ENCODE measurements at places on chromosomes 5 and 9.

DNA sequence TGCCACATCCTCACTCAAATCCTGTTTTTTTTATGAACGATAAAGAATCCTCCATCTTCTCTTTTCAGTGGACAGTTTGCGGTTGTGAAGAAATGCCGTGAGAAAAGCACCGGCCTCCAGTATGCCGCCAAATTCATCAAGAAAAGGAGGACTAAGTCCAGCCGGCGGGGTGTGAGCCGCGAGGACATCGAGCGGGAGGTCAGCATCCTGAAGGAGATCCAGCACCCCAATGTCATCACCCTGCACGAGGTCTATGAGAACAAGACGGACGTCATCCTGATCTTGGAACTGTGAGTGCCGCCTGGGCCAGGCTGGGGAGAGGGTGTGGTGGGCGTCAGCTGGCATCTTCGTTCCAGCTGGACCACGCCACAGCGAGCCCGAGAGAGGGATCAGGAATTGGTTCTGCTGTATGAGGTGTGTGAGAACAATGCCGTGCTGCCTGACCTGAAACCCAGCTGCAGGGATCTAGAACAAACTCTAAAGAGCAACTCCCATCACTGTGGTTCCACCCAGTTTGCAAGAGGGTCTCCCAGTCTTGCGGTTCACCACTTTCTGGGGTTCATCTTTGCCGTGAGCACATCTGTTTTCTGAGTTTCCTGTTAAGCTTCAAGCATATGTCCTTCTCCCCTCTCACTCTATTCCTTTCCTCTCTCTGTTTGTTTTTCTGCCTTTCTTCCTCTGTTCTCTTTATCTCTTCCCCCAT lies 107.4 kb downstream of the DAPK1 start:
- no peak for DNase-seq

- no peak for DNase-seq
Observed at GRCh38 chr5:32572778-32573480, 12.4 kb upstream of the SUB1 start.

GRCh38 chr9:112028242-112029221 lies 131.9 kb downstream of the UGCG start:
- DNase-seq = no peak

DNA sequence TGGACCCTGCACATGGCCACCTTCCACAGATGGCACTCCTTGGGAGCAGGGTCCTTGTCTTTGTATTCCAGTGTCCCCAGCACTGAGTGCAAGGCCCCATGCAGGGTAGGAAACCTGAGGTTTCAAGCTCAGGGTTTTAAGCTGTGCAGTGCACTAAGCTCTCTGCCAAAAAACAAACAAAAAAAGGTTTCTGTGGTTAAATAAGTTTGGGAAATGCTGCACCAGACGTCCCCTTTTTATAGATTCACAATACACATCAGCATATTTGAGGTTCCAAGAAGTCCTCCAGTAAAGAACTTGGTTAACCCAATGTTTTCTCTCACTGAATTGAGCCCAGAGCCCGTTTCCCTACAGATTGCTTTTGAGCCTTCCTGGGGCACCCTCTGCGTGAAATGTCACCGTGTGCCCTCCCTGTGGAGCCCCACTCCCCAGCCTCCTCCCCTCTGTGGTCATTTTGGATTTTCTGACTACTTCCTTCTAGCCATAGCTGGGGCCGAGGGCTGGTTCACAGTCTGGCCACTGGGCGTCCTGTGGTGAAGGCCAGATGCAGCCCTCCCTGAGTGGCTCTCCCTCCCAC lies 17.1 kb downstream of the DELE1 start:
- no peak for DNase-seq

- DNase-seq = no peak
Observed at GRCh38 chr9:75432888-75433287, 344.6 kb downstream of the OSTF1 start.

- DNase-seq = no peak
Observed at GRCh38 chr9:37290366-37290939, 132.0 kb upstream of the GRHPR start.

GRCh38 chr5:181005791-181006190 lies 17.1 kb downstream of the BTNL3 start:
- no peak for DNase-seq

DNA sequence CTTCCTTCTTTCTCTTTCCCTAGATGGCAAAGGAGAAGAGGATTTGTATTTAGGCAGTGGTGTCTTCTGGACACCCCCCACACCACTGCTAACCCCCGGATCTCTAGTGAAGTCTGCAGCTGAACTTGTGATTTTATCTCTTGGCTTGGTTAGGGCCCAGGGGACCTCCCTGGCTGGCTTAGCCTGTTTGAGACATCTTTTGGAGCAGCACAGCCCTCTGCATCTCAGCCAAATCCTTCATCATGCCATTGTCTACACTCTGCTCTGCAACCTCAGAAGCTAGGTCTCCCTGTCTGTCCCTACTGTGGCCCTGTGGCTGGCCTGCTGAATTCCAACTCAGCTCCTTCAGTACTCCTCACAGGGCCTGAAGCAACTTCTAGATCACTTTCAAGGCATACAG lies 81.7 kb downstream of the MUSK start:
- no peak for DNase-seq

DNA sequence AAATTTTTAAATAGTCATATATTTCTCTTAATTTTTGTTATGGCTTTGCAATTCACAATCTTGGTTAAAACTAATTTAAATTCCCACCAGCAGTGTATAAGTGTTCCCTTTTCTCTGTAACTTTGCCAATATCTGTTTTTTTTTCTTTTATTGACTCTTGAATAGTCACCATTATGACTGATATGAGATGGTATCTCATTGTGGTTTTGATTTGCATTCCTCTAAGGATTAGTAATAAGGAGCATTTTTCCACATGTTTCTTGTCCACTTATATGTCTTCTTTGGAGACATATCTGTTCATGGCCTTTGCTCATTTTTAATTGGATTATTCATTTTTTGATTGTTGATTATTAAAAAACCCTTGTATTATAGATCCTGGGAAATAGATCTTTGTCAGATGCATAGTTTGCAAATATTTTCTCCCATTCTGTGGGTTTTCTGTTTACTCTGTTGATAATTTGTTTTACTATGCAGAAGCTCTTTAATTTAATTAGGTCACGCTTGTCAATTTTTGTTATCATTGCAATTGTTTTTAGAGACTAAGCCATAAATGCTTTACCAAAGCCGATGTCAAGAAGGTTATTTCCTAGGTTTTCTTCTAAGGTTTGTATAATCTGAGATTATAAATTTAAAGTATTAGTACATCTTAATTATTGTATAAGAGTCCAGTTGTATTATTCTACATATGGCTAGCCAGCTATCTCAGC lies 610.9 kb downstream of the CHSY3 start:
- DNase-seq = no peak

DNA sequence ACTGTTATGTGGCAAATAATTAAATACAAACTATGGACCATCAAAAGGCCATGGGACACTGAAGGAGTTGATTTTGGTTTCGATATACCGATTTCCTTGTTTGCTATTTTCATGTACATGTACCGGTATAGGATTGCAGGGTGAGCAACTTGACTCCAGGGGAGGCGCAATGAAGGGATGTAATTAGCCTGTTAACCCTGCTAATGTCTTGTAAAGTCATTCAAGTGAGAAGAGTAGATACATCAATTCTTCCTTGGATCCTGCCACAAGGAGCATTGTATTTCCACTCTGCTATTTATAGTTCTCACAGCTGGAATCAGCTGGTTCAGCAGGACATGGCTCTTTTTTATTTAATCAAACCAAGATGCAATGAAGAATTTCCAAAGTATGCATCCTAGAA lies 102.0 kb downstream of the STK32A start:
- DNase-seq = no peak

DNA sequence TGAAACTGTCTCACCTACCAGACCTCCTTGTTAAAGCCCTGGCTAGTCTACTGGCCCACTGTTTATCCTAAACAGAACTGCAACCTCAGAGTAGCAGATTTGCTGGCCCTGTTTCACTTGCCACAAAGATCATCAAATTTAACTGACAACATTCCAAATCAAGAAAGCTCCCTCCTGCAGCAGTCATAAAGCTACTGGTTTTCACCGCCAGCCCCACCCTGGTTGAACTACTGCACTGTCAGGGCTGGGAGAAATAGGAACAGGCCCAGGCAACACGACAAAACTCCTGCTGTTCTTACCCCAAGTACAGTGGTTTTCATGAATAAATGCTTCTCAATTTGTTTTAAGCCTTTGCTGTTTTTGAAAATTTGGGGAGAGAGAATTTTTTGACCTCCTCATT lies 63.0 kb downstream of the NR6A1 start:
- DNase-seq = no peak

- no peak for DNase-seq
Observed at GRCh38 chr9:129598089-129598596, 22.8 kb downstream of the C9orf50 start.

- DNase-seq = no peak
Observed at GRCh38 chr5:11383506-11384095, 520.6 kb downstream of the CTNND2 start.

- DNase-seq = no peak
Observed at GRCh38 chr5:92163906-92164305, 780.8 kb upstream of the ARRDC3 start.

Data from activated CD8-positive, alpha-beta memory T cell treated with anti-CD3 and anti-CD28 coated beads for 1 hour (primary cell).